Daoy (cell line): ENCODE measurements at places on chromosomes 16 and 17. TPM values are rescaled to one million over a fixed set of nuclear protein-coding genes. Genes with fewer than 3 reads are reported as not detected.

- peak; percentile 35 for DNase-seq
Observed at GRCh38 chr17:69326377-69327059, 415 bp downstream of the ABCA5 start.

DNA sequence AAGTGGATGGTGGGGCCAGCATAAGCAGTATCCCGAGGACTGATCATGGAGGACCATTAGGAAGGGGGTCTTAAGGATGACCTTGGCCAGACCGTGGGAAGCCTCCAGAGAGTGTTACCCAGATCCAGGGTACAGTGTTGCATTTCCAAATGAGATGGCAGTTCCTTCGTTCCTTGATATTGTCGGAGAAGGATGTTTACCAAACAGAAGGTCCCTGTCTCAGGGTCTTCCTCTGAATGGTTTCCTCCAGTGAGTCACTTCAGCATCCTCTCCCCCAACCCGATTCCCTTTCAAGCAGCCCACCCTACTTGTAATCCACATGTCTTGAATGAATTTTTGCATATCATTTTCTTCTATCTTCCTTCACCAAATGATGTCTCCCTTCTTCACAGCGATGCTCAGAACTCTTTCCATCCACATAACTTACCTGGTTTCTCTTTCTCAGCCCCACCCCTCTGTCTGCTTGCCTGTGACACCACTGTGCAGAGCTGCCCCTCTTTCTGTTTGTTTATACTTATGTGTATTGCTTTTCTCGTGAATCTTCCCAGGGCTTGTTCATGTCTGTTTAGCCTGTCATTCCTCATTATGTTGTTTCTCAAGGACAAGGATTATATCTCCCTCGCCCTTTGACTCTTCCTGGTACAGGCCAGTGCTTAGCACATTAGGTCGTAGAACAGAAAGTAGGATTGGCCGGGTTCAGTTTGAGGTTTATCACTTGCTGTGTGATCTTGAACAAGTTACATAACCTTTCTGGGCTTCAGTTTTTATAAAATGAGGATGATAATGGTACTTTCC, 5.7 kb downstream of the GOSR2 start:
- DNase-seq, result no peak

DNA sequence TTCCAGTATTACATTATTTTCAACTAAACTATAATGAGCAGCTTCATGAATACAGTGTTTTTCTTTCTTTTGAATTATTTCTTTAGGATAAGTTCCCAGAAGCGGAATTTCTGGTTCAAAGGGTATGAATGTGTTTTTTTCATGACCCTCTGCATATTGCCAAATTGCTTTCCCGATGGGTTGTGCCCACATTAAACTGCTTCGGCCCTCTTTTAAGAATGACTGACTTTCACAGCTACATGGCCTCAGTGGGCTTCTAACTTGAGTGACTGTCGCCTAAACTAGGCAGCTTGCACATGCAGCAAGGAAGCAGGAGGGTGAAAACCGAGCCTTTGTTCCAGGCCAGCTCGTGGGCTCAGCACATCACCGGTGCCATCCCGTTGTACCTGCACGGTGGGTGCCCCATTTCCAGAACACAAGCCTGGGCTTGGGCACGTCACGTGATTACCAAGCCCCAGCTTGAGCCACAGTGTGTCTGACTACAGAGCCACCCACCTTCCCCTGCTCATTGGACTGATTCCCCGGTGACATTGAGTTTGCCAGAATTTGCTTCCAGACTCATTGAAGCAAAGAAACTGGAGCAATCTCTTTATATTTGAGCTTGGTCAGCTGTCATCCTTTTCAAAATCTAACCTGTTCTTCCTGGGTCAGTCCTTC, 112.8 kb downstream of the CLEC16A start:
- DNase-seq, result no peak

GRCh38 chr16:86306011-86306644, 204.2 kb upstream of the FOXF1 start:
- DNase-seq, result no peak

DNA sequence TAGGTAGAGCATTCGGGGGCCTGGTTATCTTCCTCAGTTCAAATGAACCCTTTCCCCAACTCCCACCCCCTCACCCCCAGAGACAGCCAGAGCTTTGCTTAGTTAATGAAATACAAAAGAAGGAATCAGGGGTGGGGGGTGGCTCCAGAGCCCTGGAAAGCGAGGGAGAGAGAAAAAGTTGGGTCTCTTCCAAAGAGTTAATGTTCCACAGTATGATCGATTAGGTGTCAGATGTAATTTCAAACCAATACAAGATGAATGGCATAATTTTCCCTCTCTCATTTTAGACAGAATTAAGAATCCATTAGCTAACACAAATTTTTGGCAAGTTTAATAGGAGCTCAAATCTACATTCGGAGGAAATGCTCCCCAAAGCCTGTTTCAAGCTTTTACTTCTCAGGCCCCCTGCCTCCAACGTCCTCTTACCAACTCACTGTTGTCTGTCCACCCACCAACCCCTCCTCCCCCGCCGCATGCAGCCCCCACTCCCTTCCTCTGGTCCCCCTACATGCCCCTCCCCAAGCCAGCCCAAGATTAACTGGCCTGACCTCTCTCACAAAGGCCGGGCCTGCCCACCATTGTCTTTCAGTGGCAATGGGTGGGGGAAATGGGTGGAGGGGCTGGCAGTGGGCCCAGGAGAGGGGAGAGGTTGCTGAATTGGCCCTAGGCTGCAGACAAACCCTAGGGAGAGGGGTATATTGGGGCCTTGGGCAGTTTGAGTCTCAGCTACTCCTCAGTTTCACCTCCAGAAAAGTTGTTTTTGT, 28.2 kb downstream of the NEUROD2 start:
- no peak for DNase-seq

DNA sequence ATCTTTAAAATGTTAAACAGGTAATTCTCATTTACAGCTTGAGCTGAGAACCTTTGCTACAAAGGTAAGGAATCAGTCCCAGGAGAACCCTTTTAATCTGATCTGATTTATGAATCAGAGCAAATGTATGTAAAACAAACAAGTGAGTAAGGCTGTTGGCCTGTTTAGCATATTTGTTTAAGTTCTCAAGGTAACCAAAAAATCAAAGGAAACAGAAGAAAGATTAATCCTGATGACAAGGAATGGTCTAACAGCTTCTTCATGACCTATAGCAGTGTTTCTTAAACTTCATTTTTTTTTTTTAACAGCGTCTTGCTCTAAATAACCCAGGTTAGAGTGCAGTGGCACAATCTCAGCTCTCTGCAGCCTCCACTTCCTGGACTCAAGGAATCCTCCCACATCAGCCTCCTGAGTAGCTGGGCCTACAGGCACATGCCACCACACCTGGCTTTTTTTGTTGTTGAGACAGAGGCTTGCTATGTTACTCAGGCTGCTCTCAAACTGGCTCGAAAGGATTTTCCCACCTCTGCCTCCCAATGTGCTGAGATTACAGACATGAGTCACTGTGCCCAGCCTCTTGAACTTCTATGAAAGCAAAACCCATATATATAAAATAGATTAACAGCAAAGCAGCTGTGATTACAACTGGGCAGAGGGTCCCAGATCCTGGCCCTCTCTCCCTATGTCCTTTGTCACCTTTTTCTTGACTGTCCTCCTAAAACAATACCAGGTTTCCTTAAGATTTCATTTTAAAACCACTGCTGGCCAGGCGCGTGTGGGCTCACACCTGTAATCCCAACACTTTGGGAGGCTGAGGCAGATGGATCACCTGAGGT, 5.1 kb upstream of the JPT1 start:
- peak; percentile 83 for DNase-seq

GRCh38 chr17:70171159-70171558, 1.8 kb downstream of the KCNJ2 start:
- DNase-seq, result no peak

DNA sequence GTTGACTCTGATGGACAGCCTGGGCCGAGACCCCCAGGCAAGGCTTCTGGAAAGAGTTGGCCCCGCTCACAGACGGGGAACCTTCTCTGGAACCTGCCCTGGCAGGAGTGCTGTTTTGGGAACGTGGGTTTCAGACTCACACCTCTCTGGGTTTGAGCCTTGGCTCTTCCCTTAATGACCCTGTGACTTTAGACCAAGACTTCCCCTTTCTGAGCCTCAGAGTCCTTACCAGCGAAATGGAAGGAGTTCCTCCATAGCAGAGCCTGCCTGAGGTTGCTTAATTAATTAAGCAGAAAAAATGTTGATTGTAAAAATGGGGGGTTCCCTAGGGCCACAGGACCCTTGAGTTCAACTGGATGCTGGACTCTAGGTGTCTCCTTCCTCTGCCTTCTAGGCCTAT, 408.2 kb downstream of the SEC14L1 start:
- DNase-seq, result no peak

GRCh38 chr17:2137342-2138098, 82.6 kb downstream of the HIC1 start:
- peak; percentile 79 for DNase-seq

- DNase-seq, result no peak
Observed at GRCh38 chr16:4501071-4501478, 24.9 kb downstream of the HMOX2 start.

DNA sequence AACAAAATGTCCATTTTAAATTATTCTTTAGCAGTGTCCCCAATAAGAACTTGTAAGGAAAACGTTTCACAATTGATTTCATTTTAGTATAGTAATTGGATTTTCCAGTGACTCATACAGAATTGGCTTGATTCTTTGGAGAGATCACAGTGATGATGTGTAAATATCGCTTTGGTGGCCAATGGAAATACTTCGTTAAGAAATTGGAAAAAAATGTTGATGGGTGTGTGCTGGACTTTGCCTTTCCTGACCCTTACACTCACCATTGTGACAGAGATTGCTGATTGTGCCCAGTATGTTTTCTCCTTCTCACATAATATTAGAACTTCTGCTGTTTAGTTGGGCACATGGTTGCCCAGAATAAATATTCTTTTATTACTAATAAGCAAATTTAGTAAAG, 7.4 kb upstream of the EFCAB13 start:
- DNase-seq, result no peak

GRCh38 chr16:50864386-50864785, 122.5 kb downstream of the CYLD start:
- no peak for DNase-seq

DNA sequence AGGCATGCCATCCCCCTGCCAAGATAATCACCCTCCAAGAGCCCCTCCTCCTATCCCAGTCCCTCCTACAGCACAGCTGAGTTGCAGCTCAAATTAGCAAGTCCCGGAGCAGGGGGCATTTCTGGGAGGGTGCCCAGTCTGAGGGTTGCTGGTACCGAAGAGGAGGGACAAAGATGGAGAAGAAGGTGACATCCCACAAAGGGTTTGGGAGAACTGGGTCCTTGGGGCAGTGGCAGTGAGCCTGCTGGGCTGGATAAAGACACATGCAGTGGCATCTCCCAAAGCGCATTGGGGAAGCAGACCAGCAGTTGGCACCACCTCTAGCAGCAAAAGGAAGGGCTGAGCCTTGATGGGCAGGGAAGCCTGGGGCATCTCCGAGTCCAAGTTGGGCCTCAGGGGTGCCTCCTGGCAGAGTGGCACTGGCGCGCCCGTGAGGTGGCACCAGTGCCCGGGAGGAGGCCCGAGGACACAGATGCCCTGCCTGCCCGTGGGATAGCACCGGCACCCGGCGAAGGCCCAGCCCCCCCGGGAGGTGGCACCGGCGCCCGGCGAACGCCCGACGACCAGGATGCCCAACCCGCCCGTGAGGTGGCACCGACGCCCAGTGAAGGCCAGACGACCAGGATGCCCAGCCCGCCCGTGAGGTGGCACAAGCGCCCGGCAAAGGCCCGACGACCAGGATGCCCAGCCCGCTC, 622 bp downstream of the TOM1L2 start:
- peak; percentile 33 for DNase-seq

DNA sequence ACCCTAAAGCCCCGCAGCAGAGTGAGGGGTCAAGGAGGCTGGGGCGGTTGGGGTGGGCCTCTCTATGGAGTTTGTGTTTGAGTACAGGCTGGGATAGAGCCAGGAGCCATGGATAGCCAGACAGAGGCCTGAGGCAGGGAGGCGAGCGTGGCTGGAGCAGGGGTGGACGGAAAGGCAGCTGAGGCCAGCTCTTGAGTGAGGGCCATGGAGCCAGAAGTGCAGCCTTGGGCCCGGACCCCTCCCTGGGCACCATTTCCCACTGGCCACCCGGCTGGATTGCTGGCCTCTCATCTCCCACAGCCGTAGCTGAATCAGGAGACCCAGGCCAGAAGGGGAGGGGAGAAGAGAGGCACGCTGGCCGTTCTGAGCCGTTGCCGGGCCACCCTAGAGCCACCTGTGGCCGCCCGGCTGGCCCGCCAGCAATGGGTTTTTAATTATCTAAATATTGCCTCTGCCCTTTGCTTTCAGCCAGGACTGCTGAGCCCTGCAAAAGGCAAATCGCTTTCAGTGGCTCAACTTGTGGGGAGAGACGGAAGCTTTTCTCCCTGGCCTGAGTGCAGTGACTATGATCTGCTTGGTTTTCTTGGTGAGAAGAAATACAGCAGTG, 75.2 kb upstream of the GSE1 start:
- DNase-seq, result no peak

DNA sequence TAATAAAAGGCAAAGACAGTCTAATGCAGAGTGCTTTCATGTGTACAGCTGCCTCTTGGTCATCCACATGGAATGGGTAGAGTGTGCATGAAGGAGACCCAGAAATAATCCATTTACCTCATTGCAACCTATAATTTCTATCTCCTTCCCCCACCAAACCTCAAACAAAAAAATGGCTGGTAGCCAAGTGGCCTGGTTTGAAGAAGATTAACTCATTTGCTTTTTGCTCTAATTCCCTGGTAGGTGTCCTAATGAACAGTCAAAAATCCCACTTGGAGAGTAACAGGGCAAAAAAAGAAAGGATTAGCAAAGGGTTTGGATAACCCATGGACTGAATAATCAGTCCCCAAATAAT, 13.0 kb upstream of the LYRM9 start:
- no peak for DNase-seq

DNA sequence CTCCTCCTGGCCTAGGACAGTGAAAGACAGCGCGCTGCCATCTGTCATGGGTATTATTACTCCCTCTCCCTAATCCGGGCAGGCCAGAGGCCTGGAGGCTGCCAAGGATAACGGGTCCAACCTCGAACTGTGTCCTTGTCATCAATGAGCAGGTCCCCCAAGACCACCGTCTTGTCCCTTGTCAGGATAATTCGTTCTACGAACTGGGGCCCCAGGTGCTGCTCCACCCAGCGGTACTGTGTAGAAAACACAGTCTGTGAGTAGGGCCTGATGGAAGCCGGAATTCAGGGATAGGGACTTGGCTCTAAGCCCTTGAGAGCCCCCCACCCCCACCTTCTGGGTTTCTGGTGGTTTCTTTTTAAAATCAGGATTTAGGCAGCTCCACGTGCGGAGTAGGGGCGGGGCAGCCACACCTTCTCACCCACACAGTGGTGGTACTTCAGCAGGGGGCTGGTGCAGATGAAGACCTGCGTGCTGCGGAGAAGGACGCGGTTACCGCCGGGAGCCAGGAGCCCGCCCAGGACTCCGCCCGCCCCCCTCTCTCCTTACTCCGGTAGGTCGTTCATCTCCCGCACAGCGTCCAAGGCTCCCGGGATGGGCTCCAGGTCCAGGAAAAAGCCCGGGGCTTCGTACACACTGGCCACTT, 787 bp downstream of the NT5C start:
- DNase-seq, result peak; percentile 75

The MYH13 gene
- under 0.01 TPM in 1 of 2 replicates, not detected in the other for total RNA-seq

The TBC1D26 gene
- not detected in 2 replicates for total RNA-seq

The PDILT gene
- 0.18 TPM in 1 of 2 replicates, not detected in the other for total RNA-seq

The GUCY2D gene
- total RNA-seq, result under 0.01 TPM in 1 of 2 replicates, not detected in the other

The SHCBP1 gene
- 34.6 and 37.7 TPM in 2 replicates for total RNA-seq

The KRT36 gene
- total RNA-seq, result not detected in 2 replicates

The HOXB1 gene
- total RNA-seq, result not detected in 2 replicates

The TP53TG3B gene
- total RNA-seq, result 3.4 TPM in 1 of 2 replicates, not detected in the other

The ZSCAN10 gene
- total RNA-seq, result not detected in 2 replicates
